Lower leg skin (tissue), 4 donors: ENCODE measurements at places on chromosomes 3 and 15.
A peak's percentile ranks its signal among the peaks of the same experiment; 100 is the strongest.

GRCh38 chr3:186653080-186653707 lies 12.6 kb upstream of the HRG start:
- DNase-seq, result no peak

DNA sequence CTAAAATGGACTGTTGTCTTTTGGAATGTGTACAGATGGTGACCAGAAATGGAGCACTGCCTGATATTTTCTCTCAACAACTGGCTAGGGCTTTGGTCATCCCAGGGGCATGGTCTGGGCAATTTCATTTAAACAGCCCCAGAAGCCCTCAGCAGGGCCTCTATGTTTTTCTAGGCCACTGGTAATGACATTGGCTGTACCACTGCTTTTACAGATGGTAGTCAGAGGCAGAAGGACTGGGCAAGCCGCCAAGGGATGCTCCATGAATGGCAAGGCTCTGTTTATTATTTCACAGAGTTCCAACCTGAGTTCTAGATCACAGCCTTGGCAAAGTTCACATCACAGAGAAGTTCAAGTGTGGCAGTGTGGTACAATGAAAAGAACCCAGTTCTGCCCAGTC lies 37.0 kb upstream of the LMCD1 start:
- DNase-seq, result no peak

GRCh38 chr15:29129926-29130325 lies 139.7 kb downstream of the NSMCE3 start:
- DNase-seq, result no peak

DNA sequence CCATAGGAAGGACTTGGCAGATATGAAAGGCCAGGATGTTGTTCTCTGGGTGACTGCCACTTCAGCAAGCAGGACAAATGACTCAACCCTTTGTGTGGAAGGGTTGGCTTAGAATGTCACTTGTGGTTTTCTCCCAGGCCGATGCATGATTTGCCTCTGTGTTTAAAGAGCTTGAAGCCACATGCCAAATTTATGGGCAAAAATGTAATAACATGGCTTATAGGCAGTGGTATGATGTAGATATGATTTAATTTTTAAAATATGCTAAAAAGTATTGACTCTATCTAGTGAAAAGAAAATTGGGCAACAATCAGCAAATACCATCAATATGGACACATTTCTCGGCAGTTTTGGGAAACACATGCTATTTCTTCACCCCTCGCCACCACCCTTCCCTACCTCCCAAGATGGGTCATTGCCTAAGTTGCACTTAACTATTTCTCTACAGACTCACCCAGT lies 114.6 kb downstream of the CYP19A1 start:
- DNase-seq, result peak; percentile 48
